Activated CD4-positive, alpha-beta T cell treated with anti-CD3 and anti-CD28 coated beads for 36 hours (primary cell): ENCODE measurements at places on chromosomes 4 and X. TPM values are rescaled to one million over a fixed set of nuclear protein-coding genes. Genes with fewer than 3 reads are reported as not detected.

Gene HAND2
- not detected for total RNA-seq

Gene DDX53
- total RNA-seq = not detected

Gene GABRQ
- 0.02 TPM for total RNA-seq

Gene SPOCK3
- total RNA-seq = not detected

Gene LGI2
- total RNA-seq = not detected

DNA sequence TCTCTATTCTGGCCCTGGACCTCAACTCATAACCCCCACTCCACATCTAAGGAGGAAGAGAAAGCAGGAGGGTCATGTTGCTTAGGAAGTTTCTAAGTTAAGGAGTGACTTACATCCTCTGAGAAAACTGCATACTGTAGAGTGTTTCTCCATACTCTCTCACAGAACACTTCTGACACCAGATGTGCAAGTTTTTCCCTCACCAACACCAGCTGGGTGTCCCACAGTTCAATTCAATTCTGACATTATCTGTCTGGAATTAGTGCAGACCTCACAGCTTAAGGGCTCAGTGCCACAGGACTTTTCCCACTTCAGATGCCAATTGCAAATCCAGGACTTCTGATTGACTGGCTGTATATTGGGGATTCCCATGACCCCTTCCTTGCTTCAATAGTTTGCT is 89.0 kb upstream of the SFRP2 start:
- no peak for DNase-seq

DNA sequence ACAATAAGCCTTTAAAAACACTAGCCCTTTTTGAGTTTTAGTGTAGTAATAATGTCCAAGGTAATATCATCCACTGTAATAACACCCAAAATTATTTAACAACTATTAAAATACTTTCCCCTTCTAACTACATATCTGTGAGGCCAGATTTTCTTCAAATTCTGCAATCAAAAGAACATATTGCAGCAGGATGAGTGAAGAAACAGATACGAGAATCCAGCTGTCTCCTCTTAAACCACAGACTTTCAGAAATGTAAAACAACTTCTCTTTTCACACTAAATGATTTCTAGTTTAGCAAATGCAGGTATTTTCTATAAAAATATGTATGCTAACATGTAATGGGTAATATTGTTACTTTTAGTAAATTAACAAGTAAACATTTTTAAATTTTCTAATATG is 148.9 kb downstream of the PRDM5 start:
- no peak for DNase-seq

DNA sequence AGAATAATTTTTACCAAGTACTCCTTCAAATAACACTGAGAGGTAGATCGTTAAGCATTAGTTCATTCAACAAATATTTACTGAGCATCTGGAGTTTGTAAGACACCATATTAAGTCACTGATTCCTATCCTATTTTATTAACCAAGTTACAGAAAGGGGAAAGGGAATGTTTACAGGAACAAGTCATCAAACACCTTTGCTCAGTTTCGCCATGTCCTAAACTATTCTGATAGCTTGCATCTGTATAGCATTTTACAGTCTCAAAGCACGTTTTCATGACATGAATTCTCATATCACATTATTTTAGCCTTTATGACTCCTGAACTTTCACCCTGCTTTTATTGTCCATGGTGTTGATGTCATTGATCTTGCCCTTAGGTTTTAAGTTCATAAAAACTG is 89.2 kb downstream of the AREG start:
- no peak for DNase-seq

- no peak for DNase-seq
These were observed 43.6 kb upstream of the TBC1D9 start for GRCh38 chr4:140799686-140800225.

GRCh38 chr4:74039315-74039763 is 850 bp upstream of the CXCL3 start:
- no peak for DNase-seq

- peak; percentile 34 for DNase-seq
These were observed 90.6 kb downstream of the LRP2BP start for GRCh38 chr4:185304944-185305690.

- no peak for DNase-seq
These were observed 128.2 kb downstream of the ANAPC10 start for GRCh38 chr4:144969821-144970220.

DNA sequence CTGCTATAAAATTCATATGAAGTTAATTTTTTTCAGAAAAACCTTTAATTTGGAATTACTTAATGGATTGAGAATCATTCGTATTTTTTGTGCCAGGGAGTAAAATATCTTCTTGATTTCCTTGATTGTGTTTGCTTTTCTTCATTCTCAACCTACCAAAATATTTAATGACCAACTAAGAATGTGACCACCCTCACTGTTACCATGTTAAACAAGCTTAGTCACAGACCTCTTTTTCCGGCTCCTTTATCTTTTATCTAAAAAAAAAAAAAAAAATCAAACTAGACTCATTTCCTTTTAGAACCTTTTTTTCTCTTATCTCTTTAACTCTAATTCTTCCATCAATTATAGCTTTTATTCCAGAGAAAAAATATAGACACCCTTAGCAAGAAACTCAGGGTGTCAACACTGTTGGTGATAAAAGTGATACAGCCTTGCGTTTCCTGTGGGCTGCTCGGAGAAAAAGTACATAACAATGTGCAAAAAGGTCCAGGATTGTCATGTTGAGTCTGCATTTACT is 20.6 kb upstream of the HPGDS start:
- no peak for DNase-seq

- DNase-seq = no peak
These were observed 142.1 kb downstream of the BCOR start for GRCh38 chrX:39955625-39956024.

DNA sequence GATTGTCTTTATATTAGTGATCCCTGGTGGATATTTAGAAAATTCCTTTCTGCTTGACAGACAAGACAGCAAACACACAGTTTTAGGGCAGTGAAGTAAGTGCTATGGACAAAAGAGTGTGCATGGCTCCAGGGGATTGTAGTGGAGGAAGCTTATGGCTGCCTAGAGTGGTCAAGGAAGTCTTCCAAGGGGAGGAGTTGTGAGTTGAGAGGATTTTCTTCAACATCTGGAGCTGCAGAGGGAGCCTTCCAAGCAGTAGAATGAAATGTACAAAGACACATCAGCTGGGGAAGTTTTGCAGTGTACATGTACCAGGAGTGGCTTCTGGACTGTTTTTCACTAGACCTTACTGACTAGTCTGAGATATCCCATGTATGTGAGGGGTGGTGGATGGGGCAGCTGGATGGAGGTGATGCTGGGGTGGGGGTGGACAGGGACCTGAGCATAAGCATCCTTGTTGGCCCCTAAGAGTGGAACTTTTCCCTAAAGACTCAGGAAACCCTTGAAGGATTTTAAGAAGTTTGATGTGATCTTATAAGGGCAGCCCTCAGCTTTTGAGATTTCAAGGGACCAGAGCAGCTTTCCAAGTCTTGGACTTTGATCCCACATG is 160.5 kb upstream of the TAPT1 start:
- no peak for DNase-seq

DNA sequence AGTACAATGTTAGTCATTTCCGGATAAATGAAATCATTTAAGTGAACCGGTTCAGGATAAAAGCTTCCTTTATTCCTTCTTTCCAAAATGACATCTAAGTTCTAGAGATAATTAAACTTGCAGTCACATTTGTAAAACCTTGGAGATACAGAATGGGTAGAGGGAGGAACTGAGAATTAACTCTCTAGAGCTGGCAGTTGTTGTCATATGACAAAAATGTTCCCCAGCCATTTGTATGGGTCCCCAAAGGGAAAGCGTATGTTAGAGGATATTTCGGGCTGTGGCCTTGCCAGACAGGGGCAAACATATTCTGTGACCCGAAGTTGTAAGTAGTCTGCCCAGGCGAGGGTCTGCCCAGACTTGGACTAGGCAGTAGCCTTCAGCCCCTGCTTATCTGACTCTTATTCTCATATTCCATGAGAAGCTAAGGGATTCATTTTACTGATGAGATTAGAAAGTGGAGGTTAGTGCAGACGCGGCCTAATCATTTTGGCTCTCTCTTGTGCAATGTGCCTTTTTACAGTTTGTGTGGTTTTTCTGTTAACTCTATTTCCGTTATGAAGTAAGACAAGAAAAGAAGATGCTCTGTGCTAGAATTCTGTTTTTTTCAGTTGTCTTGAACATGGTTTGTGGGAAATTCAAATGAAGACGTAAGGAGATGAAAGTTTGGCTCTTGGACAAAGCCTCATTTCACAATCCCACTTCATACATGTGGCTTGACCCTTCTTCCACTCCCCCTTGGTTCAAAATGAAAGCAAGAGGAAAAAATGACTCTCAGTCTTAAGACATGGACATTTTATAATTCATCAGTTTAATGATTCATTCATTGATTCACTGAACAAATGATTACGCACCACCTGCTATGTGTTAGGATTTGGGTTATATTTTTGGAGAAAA is 2394.2 kb upstream of the AGA start:
- DNase-seq = no peak

DNA sequence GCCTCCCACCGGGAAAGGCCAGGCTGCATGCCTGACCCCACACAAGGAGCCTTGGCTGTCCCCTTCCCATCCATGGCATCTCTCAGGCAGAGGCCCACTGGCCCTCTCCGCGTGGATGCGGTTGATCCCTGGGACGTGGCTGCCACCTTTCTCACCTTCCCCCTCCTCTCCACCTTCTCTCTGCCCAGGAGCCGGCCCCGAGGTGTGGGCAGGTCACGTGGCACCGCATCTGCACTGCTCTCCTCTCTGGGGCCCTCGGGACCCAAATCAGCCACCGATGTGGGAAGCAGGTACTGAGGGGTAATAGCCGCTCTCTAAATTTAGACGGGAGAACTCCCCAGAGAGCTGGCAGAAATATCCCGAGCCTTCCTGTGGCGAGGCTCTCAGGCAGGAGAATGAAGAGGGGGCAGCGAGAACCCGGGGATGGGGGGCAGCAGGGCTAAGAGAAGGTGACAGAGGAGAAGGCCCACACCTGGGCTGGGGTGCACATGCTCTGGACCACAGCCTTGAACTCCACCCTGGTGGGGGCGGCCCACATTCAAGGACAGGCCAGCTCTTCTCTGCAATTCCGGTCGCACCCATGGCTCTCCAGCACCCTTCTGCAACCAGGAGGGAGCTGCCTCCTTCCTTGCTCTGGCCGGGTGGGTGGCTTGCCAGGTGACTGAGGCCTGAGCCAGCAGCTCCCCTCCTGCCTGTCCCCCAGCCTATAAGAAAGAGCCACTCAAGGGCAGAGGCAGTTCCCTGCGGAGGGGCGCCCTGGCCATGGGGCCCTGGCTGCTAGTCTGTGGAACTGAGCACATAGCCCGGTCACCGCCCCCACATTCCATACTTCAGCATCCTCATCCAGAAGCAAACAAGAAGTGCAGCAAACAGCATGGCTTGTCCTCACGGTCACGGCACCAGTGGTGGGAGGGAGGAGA is 9.6 kb upstream of the DUSP9 start:
- no peak for DNase-seq

DNA sequence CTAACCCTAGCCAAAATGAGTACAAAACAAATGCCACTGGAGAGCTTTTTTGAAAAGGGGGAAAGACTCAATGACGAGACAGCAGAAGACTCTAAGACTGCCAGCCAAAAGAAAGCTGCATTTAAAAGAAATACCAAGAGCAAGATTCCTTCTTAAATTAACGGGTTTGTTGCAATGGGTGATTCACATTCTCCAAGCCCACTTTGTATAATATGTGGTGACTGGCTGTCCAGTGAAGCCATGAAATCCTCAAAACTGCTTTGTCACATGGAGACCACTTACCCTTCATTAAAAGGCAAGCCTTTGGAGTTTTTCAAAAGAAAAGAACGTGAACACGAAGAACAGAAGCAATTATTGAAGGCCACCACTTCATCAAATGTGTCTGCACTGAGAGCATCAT is 68.2 kb downstream of the MRPL1 start:
- no peak for DNase-seq

DNA sequence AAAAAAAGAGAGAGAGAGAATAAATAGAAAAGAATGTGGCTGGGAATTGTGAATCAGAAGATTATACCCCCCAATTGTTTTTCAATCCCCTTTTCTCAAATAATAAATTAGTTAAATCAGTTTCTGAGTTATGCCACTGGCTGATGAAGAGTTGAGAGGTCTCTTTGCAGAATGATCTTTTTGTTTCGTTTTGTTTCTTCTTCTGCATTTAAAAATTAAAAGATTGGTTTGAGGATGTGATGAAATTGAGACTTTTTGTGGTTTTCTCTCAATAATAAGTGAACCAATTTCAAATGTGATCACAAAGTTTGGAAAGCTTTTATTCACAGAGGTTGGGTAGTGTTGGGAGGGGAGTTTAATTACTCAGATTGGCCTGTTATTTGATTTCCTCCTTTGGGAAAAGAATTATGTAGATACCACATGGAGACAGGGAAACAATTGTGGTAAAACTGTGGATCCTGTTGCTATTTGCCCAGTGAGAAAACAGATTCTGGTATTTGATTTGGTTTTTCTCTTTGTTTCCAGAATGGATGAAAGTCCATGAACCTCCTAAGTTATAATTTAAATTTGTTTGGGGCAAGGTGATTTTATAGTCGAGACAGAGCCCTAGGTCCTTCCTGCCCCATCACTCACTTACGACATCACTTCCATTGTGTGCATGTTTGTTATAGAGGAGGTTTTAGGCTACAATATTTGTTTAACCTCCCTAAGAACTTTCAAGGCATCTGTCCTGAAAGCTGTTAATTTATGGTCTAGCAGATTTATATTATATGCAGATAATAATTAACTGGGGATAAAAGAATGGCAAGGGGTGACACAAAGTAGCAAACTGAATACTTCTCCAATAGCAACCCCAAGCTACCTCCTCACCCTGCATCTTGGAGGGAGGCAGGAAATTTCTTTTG is 92.0 kb upstream of the BMPR1B start:
- DNase-seq = no peak

- DNase-seq = no peak
These were observed 15.2 kb upstream of the GTPBP6 start for GRCh38 chrX:333611-334311.

DNA sequence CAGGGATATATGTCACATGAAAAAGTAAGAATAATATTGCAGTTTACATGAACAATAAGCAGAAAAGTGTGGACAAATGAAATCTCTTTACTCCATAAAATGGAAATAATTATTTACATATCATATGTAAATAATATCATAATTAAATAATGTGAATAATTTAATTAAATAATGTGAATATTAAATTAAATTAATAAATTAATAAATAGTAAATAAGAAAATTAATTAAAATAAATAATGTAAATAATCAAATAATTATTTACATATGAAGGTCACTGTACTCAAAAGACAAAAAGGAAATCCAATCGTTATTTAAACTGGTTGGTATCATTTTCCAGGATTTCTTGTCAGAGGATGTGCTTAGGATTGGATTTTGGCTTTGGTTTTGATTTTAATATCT is 201.1 kb upstream of the ETNPPL start:
- no peak for DNase-seq

GRCh38 chrX:147803948-147804347 is 107.8 kb upstream of the FMR1 start:
- DNase-seq = peak; percentile 6
